ENCODE measurements at places on chromosomes 16 and 17.

DNA sequence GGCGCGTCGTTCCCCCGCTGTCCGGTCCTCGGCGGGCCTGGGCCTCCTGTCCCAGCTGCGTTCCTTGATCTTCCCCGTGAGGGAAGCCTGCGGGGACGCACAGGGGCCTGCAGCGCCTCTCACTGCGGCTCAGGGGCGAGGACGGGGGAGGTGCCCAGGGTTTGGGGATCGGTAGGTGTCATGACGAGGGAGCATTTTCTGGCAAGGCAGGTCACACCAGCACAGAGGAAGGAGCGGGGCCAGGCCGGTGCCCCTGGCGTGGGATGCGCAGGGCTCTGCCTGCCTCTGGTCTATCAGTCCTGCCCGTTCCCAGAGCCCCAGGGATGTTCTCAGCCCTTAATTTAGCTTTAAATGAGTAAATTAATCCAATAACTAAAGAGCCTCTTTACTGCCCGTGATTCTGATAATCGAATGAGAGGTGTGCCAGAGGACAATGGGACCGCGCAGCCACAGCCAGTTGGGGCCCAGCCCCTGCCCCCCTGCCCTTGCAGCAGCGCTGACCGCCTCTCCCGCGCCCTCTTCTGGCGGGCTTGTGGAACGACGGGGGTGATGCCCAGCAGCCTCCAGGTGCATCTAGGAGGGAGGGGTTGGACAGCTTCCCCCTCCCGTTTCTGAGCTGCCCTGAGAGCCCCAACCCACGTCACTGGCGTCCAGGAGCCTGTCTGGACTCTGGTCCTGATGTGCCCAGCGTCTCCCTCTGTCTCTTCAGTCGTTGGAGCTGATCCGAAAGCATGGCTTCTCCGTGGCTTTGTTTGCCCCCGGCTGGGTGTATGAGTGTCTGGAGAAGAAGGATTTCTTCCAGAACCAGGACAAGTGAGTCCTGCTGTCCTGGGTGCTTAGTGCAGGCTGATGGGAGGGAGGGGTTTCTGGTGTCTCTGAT is 7.9 kb downstream of the ENGASE start:
- DNase-seq, result no peak

GRCh38 chr16:4391631-4392381 is 20.2 kb downstream of the VASN start:
- no peak for DNase-seq

- no peak for DNase-seq
Observed at GRCh38 chr16:66353055-66353454, 13.4 kb upstream of the CDH5 start.

GRCh38 chr17:59800530-59800942 is 92.2 kb downstream of the TUBD1 start:
- DNase-seq, result no peak

DNA sequence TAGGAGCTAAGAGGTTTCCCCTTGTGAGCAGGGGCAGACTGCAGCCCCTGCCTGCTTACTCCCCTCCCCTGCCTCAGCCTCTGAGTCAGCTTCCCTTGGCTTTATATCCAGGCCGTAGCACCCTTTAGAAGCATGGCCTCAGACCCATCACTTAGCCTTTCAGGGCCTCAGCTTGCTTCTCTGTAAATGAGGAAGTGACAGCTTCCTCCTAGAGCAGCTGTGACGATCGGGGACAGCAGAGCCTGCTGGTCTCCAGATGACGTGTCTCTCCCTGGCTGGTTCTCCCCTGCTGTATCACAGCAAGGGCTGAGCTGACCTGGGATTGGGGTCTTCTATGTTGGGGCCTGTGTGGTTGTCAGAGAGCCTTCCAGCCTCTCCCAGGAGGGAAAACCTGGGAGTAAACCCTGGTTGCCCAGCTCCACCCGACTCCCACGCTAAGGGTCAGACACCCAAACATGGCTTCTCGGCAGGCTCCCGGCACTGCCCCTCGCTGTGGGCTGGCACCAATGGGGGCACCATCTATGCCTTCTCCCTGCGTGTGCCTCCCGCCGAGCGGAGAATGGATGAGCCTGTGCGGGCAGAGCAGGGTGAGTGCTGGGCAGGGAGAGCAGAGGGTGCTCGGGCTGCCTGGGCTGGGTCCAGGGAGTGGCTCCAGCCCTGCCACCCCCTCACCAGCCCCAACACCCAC is 16.3 kb upstream of the MYO15B start:
- DNase-seq, result no peak

GRCh38 chr16:80045861-80046260 is 445.3 kb upstream of the MAF start:
- DNase-seq, result peak; percentile 93

DNA sequence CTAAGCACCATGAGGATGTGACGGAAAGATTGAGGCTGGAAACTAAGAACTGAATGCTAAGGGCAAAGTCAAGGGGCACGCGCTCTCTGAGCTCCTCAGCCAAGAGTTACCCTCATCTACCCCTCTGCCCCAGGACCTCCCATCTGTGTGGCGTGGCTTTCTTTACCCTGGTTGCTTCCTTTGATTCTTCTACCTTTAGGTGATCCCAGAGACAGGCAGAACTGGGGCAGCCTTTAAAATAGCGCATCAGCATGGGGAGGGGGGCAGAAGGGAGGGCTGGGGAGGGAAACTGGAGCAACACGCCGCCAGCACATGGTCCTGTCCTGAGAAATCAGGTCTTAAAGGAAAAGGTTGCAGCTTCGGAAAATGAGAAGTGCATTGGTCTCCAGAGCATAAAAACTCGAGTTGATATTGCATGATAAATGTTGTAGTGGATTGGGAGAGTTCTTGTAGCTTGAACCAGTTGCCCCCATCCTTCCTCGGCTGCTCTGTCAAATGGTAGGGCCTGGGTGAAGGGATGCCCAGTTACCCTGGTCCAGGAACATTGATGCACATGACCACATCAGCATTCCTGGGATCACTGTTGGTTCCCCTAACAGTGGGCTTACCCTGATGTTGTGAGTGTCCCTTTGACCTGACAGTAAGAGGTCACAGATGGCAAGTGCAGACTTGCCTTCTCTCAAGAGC is 29.7 kb downstream of the LDHD start:
- peak; percentile 69 for DNase-seq
